CD4-positive, alpha-beta T cell treated with Interleukin-12 subunit alpha and Interleukin-12 subunit beta, for 1 hour (primary cell): ENCODE measurements at places on chromosomes 3 and 15.

DNA sequence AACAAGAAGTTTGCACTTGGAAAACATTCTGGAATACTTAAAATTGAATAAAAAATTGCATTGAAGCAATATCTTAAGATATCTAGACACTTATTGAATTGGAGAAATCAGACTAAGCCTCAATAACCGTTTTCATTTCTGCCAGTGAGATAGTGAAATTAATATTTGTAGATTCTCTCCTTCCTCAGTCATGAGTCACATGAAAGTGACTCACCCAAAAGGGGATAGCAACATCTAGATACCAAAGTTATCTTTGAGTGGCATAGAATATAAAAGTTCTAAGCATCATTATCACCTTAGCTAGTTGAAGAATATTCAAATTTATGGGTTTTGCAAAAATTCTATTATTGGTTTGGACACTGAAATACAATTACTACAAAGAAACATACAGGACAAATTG is 614.8 kb upstream of the ZNF717 start:
- DNase-seq, result no peak

- DNase-seq, result no peak
Measured at GRCh38 chr3:44883999-44884431, 9.6 kb downstream of the TGM4 start.

- peak; percentile 46 for DNase-seq
Measured at GRCh38 chr15:75647370-75648155, at the start of gene SNX33. TSS of gene SNX33 (plus strand) at chr15:75647912. CDS start at chr15:75649103, 1,191 bp downstream.

- DNase-seq, result no peak
Measured at GRCh38 chr15:25703726-25704125, 159.4 kb downstream of the ATP10A start.

GRCh38 chr3:61983479-61983878 is 389.9 kb downstream of the FEZF2 start:
- no peak for DNase-seq

DNA sequence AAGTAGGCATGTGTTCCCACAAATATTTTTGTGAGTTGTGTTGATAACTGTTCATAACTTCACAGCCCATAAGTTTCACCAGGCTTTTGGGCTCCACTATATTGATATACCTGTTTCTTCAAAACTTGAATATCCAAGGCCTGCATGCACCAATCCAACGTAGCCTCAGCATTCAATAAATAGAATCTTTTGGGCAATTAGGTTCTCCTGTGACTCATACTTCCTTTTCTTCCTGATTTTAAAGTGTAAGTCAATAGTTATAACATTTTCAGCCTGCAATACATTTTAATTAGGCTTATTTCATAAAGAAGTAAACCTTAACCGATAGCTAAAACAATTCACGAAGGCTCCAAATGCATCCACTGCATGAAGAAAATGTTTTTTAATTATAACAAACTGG is 97.8 kb upstream of the SPRED1 start:
- no peak for DNase-seq

GRCh38 chr15:98878172-98878571 is 129.4 kb downstream of the PGPEP1L start:
- no peak for DNase-seq

DNA sequence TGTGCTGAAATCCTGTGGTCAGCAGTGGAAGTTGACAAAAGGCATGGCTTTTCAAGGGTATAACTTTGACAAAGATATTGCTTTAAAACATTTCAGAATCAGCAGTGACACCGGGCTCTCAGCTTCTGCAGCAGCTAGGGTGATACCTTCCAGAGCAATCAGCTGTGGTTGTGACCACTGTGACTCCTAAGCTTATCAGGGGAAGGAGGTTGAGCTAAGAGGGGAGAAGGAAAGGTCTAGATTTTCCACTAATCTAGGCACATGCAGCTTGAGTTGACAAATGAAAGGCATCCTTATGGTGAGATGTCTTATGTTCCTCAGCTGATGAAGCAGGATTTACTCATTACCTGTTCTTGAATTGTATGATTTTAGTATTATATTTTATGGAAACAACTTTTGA is 16.3 kb upstream of the LRRFIP2 start:
- no peak for DNase-seq

- peak; percentile 7 for DNase-seq
Measured at GRCh38 chr3:12875857-12876836, 34.8 kb upstream of the RPL32 start.

- no peak for DNase-seq
Measured at GRCh38 chr15:96858694-96859093, 528.2 kb downstream of the NR2F2 start.

DNA sequence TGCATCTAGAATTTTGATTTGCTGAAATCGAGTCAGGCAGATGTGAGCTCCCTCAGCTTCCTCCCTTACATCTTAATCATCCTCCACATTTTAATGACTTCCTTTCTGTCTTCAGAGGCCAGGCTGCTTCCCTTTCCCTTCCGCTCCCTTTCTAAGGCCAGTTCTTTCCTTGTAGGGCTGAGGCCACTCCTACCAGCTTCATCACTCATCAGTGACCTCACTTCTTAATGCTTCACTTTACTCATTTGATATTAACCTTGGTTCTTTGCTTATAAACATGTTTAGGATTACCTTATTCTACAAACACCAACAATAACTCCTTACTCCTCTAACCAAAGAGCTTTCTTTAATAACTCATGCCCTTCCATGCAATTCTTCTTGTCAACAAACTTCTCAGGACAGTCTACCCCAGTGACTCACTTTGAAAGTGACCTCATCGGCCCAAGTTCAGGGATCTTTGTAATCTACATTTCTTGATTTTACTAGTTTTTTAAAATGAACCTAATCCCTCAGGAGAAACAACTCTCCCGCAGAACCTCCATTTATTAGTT is 23.9 kb downstream of the ILDR1 start:
- DNase-seq, result no peak

- DNase-seq, result no peak
Measured at GRCh38 chr3:24201301-24201700, 256.2 kb downstream of the NR1D2 start.

- DNase-seq, result no peak
Measured at GRCh38 chr15:81326466-81327212, 2.7 kb upstream of the STARD5 start.
